ENCODE measurements at places on chromosomes 5 and 9.

GRCh38 chr5:64939772-64940510 lies 171.2 kb downstream of the CWC27 start:
- DNase-seq: no peak

- DNase-seq: no peak
Observed at GRCh38 chr5:172667786-172668593, 26.9 kb downstream of the NEURL1B start.

GRCh38 chr5:141478321-141478945 lies 2.7 kb downstream of the PCDHGC3 start:
- no peak for DNase-seq

- no peak for DNase-seq
Observed at GRCh38 chr5:73673161-73673591, 47.2 kb downstream of the ARHGEF28 start.

DNA sequence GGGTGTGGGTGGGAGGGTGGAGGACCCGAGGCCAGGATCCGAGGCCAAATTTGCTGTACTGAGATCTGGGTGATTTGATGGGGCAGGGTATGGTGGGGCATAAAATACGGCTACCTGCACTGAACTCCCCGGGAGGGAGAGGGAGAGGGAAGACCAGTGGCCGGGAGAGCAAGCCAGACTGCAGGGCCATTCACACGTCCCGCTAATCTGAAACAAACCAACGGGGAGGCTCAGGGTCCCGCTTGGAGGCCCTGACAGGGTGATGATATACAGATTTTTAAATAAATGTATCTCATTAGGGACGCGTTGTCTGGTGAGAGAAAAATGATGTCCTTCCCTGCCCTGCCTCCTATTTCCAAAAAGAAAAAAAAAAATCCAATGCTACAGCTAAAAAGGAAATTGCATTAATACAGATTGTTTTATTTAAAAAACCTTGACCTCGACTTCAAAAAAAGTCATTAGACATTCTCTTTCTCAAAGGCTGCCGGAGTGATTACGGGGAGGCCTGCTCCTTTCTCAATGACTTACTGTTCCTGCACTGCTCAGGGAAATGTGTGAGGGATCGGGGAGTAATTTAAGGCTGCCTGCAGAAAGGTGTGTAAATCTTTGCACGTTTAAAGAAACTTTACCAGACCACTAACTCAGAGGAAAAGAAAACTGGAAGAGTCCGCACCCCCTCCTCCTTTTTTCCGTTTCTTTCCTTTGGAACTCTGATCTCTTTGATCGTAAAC lies 11.5 kb upstream of the PRRX2 start:
- no peak for DNase-seq

GRCh38 chr9:87792831-87793288 lies 66.9 kb downstream of the CTSL start:
- DNase-seq: no peak

DNA sequence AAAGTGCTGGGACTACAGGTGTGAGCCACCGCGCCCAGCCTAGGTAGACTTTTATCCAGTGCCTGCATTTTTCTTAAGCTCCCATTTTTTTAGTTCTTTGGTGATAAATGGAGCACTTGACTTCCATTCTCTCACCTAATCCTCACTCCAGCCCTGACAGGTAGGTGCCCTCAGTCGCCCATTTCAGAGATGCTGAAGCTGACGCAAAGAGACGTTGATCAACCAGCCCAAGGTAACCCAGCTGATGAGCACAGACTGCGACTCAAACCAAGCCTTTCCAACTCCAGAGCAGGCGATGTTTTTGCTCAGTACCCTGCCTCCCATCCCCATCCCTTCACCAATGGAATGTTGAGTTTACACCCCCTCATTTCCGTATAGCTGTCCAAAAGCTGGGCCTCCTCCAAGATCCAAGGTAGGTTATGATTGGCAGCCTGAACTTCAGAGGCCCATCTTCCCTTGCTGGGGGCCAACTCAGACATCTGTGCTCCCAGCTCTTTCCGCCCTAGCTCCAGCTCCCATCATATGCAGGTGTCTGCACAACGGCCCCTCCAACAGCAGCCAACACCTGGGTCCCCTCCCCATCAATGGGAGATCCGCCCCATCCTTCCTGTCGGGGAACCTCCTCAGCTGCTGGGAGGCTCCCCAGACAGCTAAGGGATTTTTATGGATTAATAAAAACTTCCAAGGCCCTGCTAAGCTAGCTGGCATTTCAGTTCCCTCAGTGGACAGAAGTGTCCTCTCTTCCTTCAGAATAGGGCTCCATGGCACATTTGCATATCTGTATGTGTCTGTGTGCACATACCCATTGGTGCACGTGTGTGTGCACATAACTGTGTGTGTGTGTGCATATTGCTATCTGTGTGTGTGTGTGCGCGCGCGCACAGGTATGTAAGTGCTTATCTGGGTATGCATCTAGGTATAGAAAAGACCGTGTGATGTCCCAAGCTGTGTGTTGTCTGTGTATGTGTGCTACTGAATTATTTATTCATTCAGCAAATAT lies 39.3 kb upstream of the VDAC1 start:
- DNase-seq: no peak

DNA sequence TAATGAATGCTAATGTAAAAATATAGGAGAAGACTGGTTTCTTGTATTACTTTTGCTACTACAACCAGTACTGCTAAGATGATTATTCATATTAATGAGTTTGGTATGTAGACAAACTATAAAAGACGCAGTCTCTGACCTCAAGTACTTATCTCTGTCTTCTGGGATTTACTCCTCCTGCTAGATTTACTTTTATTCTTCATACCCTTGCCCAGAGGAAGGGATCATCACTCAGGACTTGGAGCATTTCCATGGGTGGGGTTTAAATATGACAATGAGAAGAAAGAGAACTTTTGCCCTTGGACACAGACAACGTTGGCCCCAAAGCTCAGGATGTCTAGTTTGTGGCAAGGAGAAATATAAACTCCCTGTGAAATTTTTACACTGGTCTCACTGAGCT lies 126.1 kb downstream of the BNC2 start:
- DNase-seq: no peak

- DNase-seq: no peak
Observed at GRCh38 chr5:34503379-34504253, 152.5 kb upstream of the RAI14 start.

GRCh38 chr9:76709020-76709419 lies 55.2 kb upstream of the PCA3 start:
- no peak for DNase-seq

GRCh38 chr9:80077059-80077458 lies 505.3 kb downstream of the TLE4 start:
- no peak for DNase-seq

DNA sequence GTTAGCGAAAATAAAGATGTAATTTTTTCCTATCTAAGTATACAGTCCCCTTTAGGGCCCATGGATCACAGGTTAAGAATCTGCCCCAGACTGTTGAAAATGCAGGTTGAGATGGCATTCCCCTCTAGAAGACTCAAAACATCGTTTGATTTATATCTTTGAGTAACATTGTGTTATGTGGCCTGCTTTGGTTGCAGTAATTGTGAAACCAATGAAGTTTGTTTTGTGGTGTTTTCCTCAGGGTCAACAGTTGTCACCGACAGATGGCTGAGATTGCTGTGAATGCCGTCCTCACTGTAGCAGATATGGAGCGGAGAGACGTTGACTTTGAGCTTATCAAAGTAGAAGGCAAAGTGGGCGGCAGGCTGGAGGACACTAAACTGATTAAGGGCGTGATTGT lies 7.8 kb downstream of the CCT5 start:
- DNase-seq: no peak

- DNase-seq: no peak
Observed at GRCh38 chr5:71971862-71972261, 135.4 kb upstream of the MAP1B start.

All from KG1 (cell line).